AML-193 (cell line): ENCODE measurements at places on chromosomes 16 and 17.
A peak's percentile ranks its signal among the peaks of the same experiment; 100 is the strongest.

DNA sequence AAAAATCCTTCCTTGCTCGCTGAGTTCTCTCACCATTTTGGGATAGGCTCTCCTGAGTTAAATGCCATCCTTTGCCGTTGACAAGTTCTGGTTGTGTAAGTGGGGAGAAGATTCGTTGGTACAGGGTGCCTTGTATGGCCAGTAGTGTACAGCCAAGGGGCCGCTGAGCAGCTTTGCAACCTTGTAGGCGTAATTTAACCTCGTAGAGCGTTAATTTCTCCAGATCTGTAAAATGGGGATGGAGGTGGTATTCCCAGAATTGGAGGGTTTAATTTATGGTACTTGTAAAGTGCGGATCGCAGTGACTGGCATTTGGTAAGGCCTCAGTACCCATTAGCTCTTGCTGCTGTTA is 1.4 kb downstream of the ARSG start:
- peak; percentile 51 for DNase-seq

DNA sequence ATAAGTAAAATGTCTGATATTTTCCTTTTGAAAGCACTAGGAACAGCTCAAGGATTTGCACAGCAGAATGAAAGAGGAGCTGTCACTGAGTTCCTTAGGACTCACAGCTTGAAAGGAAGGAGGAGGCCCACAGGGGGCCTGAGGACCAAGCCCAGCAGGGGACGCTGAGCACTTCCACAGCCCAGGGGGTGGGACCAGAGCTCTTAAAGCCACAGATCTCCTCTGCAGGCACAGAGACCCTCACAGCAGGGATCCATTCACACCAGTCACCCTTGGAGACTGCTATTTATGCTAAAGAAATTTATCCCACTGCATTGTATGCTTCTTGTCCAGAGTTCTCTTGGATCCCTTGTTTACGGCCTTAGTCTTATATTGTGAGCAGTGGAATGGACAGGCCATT is 253.3 kb downstream of the STX8 start:
- no peak for DNase-seq

- no peak for DNase-seq
These were observed 225.2 kb downstream of the GRIN2A start for GRCh38 chr16:9957002-9957401.

DNA sequence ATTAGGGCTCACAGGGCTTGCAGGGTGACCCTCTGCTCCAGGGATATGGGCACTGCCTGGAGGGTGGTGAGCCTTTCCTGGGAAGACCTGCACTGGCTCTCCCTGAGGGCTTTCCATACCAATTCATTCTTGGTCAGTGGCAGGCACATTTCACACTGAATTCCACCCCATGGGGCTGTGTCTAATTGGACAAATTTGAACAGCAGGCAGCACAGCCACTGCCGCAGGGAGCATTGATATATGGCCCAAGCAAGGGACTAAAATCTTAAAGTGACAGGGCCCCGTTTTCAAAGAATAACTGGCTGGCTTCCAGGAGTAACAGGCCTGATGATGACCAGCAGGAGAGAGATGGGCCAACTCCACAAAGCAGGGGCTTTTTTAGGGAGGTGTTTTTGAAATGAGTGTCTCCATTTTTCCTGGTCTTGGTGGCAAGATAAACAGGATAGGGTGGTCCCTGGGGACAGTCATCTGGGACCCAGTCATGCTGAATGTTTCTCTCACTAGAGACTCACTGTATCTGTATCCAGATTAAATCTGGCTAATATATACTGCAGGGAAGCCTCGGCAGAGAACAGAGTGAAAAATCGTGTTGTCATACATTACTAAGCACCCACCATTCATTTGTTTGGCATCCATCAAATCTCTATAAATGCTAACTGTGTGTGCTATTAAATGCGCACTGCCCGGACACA is 74.1 kb upstream of the TBX2 start:
- DNase-seq: no peak

GRCh38 chr16:78443542-78444364 is 344.3 kb downstream of the WWOX start:
- DNase-seq: no peak

GRCh38 chr17:64615028-64615677 is 47.0 kb downstream of the SMURF2 start:
- no peak for DNase-seq

DNA sequence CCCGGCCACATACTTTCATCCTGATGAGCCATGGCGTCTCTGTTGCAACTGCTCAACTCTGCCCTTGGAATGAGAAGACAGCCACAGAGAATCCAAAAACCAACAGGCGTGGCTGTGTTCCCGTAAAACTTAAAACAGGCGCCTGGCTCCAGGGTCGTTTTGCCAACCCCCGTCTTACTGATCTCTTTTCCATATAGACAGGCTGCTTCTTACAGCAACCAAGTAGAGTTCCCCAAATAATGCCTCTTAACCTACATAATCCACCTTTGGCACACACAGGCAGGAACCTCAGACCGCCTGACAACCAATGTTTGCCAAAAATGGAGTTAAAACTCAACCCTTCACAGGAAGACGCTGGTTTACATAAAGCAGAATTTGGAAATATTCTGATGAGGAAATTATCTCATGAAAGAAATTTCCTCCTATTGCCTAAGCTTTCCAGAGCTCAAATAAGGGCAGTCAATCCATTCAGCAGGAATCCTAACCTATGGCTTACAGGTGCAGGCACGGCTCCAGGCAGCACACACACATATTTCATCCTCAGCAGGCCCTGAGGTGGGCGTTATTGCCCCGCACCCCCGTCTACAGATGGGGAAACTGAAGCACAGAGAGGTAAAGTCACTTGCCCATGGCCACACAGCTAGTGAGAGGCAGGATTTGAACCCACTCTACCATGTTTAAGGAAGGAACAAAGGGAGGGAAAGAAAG is 35.8 kb downstream of the LITAF start:
- peak; percentile 16 for DNase-seq

DNA sequence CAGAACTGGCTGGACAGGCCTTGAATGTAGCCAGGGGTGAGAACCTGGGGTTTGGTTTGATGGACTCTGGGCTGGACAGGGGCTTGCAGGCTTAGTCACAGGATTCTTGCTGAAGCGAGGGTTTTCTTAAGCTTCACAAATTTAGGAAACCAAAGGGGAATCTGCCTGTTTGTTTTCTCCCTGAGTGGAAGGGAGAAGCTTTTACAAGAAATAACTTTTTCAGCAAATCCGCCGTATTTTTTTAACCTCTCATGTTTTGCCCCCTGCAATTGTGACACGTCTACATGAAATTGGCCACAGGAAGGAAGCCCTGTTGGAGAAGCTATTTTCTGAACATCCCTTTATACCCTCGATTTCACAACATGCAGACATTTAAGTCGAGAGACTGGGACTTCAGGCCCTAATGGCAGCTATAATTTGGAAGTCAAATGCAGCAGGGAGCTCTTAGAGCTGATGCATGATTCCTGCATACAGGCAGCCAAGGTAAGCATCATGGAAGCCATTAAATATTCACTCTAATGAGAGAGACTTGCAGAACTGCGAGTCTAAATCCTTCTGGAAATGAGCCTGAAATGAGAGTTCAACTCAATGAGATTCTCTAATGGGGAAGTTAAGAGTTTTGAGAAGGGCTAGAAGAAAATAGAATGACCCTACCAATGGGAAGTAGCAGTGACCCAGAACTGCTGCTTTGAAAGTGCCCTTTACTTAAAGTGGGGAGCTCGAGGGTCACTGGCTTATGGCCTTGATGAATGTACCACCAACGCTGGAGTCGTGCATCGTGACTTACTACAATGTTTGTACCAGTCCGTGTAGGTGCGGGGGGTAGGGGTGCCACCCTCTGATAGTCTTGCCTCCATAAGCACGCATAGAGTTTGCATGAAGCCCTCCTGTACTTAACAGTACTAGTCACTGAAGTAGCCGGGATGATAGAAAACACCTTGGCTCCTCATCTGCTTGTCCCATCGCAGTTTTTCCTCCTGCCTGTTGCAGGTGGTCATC is 45.1 kb upstream of the IRF8 start:
- peak; percentile 72 for DNase-seq

DNA sequence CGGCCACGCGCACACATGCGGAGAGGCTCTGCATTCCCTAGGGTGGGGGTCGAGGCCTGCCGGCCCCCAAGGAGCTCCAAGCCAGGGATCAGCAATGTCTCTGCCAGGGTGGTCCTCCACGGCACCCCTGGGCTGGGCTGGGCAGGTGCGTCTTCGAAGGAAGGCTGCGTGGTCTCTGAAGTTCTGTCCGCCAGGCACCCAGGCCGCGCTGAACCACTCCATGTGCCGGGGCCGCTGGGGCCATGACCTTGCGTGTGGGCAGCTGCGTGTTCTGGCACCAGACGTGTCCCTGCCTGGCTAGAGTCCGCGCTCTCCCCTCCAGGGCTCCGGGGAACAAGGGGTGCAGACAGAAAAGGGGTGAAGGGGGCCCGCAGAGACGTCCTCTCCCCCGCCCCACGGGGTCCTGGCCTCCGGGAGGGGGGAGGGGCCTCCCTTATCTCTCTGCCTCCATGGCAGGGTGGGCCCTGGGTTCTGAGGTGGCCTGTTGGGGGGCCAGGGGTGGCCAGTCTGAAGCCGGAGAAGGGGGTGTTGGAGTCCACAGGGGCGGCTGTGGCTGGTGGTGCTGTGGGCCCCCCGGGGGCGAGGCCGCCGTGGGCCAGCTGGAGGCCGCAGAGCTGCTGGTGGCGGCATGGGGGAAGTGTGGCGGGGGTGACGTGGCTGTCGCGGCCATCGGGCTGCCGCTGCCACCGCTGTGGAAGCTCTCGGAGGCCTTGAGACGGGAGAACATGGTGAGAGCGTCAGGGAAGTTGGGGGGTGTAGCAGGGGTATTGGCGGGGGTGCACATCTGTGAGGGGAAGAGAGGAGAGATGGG is 5.3 kb downstream of the UBALD1 start:
- DNase-seq: no peak

DNA sequence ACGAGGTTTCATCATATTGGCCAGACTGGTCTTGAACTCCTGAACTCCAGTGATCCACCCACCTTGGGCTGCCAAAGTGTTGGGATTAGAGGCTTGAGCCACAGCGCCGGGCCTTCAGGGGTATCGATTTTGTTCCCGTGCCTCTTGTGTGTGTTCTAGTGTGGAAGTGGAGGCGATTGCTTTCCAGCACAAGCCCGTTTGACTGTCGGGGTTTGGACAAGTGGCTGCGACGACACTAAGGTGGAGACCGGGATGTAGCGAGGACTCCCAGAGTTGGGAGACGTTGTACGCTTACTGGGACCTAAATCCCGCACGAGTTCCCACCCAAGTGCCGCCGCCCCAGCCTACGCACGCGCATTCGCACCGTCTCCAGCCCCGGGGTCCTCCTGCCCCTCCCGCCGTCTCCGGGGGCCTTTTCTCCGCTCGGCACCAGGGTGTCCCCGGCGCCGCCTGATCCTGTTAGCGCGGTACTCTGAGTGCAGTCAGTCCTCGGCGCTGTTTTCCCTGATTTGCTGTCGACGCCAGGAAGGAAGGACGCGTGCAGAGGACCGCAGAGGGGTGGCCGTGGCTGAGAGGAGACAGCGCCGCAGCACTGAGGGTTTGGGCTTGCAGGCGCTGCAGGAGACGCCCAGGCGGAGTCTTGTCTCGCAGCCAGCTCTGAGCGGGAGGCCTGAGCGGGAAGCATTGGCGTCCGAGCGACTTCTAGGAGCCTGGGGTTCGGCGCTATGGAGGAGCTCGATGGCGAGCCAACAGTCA is at the start of gene NUP85:
Gene NUP85 (plus strand): TSS at position 643 of the 756 bp plus-strand sequence. CDS start 83 bp downstream, at position 726.
- DNase-seq: peak; percentile 92

- DNase-seq: no peak
These were observed 5.9 kb downstream of the RANBP10 start for GRCh38 chr16:67800338-67800926.

GRCh38 chr16:21103941-21104860 is 46.4 kb downstream of the DNAH3 start:
- DNase-seq: no peak

DNA sequence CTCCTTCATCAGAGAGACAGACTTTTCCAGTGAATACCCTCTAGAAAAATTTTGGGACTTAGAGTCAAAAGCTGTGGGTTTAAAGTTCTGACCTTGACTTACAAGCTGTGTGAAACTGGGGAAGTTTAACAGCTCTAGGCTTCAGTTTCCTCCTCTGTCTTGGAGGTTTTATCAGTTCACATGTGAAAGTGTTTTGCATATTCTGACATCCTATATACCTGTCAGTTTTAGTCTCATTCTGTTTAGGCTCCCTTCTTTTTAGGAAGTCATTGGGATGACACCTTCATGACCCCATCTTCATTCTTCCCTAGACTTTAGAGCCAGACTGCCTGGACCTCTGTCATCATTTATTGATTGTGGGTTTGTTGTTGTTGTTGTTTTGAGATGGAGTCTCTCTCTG is 44.4 kb downstream of the YPEL2 start:
- no peak for DNase-seq

DNA sequence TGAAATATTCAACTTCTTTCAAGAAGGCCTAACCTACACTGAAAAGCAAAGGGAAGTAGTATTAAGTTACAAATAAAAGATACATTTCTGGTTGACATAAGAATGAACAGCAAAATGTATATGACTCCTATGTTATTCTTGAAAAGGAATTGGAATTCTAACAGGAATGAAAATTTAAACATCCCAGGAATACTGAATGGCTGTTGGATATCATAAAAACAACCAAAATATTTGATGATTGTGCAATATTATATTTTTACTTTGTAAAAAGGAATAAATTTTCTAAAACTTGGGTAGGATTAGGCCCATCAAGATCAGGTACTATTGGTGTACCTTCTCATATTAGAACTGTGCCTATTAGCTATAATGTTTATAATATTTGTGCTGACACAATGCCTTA is 50.0 kb downstream of the CYB5B start:
- no peak for DNase-seq

- DNase-seq: peak; percentile 64
These were observed 5.2 kb downstream of the ASGR1 start for GRCh38 chr17:7173687-7174602.

DNA sequence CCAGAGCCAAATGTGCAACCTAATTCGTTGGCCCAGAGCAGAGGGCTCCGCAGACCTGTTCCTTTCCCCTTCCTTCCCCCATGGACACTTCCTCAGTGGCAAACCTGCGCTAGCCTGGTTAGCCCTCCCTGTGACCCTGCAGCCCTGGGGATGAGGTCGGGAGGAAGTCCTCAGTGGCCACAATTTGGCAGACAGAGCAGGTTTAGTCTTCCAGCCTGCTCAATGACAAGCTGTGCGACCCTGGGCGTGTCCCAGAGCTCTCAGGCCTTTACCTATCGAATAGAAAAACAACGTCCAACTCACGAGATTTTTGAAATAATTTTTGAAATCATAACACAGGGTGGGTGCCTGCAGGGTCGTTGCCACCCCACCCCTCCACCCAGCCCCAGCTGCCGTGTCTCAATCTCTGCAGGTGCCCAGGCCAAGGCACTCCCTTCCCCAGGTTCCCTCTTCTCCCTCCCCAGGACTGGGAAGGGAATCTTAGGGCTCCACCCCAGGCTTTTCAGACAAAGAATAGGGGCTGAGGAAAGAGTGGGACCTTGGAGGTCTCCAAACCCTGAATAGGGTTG is 1.4 kb downstream of the HBM start:
- DNase-seq: no peak

- no peak for DNase-seq
These were observed 673.7 kb downstream of the CDH8 start for GRCh38 chr16:61362585-61362984.

- no peak for DNase-seq
These were observed 149.9 kb downstream of the PHKB start for GRCh38 chr16:47611042-47611441.

GRCh38 chr17:78324391-78325075 is 35.3 kb downstream of the SOCS3 start:
- peak; percentile 74 for DNase-seq
